CD4-positive, alpha-beta T cell treated with Interleukin-12 subunit alpha and Interleukin-12 subunit beta, for 1 hour (primary cell): ENCODE measurements at places on chromosomes 6 and 20.

DNA sequence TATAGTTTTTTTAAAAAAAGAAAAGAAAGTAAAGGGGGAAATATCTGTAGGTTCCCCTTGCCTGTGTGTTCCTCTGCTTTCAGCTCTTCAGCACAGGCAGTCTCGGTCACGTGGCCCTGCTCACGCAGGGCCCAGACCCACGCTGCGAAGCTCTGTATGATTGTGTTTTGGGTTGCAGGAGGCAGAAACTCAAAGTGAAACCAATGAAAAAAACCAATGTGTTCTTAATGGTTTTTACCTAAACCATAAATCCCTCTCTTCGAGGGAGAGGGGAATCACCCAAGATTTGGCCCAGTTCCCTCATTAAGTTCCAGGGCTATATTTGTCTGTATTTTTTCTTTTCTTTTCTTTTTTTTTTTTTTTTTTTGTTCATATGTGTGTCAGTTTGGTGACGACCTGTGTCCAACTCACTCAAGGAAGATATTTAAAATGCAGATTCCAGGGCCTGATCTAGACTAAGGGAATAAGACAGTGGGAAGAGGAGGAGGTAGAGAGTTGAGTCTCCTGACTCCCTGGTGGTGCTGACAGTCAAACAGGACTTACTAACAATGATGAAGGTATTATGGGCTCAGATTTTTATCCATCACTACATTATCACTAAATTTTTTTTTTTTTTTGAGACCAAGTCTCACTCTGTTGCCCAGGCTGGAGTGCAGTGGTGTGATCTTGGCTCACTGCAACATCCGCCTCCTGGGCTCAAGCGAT is 33.8 kb upstream of the RREB1 start:
- DNase-seq = peak; percentile 56

DNA sequence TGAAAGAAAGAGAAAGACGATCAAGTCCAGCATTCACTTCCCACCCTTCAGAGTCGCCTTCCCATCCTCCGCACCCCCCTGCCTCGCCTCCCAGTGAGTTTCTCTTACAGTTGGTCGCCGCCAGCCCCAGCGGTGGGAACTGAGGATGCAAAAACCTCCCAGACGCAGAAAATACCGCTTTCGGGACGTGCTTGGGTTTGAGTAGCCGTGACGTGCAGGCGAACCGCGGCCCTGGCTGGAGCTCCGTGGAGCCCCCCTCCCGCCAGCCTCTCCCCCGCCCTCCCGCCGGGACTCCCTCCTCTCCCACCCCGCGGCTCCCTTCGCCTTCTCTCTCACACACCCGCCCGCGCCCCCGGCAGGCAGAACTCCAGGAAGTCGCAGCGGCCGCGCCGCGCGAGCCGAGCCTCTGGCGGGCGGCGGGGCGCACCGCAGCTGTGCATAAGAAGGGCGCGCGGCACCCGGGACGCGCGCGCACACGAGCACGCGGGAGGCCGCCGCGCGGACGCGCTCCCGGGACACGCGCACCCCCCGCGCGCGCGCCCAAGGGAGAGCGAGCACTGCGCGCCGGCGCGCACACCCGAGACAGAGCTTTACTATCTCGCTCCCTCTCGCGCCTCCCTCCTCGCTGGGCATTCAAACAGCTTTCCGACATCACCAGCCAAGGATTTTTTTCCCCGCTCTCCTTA is at the start of gene ADGRB3:
Gene ADGRB3, plus strand, starts transcription at position 557 of the 686 bp plus-strand sequence. CDS start 3,394 bp downstream, outside the sequence.
- DNase-seq = peak; percentile 26

GRCh38 chr20:35954907-35955251 is 577 bp upstream of the SCAND1 start:
- DNase-seq = peak; percentile 52

GRCh38 chr6:100538086-100538485 is 73.4 kb upstream of the SIM1 start:
- no peak for DNase-seq

DNA sequence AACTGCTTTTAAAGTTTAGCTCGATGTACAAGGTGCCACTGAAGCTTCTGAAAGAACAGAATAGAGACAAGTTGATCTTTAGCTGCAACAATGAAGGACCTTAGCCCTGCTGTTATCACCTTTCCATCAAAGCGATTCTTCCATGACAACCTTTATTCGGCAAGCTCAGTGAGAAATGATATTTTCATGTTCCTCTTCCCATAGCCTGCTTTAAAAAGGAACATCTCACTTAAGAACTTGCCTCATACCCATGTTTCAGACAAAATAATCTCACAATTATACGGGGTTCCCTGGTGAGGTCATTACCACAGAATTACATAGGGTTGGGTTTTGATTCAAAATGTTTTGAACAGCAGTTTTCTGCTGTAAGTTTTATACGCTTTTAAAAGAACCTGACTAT is 264.2 kb downstream of the THBS2 start:
- DNase-seq = no peak

GRCh38 chr20:15475483-15475882 is 1097.8 kb downstream of the KIF16B start:
- DNase-seq = no peak

DNA sequence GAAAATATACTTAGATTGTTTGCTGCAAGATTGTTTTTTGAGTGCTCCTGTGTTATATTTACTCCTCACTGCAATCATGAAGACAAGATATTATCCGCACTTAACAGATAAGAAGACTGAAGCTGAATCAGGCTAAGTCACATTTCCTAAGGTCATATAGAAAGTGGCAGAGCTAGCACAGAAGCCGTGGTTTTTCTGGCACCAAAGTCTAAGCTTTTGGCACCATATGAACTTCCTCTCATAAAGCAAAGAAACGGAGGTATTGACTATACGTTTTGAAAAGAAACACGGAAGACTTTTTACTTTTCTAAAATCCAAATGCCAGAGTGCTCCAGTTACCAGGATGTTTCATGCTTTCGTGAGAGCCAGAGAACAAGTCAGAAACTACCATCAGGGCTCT is 9.3 kb upstream of the DTD1 start:
- DNase-seq = no peak

DNA sequence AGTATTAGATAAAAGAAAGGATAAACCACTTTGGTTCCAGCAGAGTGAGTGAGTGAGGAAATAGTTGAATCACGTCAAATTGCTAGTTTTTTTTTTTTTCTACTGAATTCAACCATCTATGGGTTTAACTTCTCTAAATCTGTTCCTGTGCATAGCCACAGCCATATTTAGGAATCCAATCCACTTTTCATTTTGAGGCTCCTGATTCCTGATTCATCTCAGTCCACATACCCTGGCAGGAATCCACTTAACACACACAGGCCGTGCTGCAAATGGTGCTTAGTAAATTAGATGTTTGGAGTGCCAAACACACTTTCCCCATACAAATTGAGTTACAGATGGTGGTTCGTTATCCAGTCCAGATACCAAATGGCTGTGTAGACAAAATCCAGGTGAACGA is 220.3 kb downstream of the ALDH8A1 start:
- no peak for DNase-seq

DNA sequence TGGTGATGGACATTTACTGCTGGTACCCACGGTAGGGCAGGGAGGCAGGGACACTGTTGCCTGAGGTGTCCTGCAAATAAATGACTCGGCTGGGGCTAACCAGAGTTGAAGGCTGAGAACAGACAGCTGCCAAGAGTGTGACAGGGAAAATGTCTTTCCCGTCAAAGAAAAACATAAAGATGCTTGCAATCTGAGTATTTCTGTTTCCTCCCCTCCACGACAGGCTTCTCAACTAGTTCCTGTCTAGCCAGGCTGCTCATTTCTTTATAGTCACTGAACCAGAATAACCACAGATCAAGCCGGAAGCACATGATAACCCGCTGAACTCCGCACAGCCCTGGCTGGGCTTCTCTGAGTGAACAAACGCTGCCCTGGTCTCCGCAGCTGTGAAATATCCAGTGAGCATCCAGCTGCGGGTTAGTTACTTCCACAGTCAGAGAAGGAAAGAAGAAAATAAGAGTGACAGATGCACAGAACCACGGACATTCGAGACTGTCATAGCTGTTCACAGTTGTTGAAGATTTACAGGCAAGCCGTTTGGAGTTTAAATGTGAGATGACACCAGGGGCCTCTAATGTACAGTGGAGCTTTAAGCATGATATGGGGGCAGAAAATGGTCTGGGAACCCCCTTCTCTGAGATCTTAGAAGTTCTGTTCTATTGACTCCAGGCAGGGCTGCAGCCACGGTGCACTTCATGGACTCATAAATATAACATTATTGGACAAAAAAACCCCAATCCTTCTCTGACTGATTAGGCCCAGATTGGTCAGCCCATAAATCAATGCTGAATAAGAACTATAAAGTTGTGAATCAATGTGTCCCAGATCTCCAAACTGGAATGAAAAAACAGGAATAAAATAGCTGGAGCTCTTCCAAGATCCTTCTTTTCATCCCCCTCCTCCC is 299.9 kb upstream of the SUPT3H start:
- peak; percentile 58 for DNase-seq

GRCh38 chr20:41181567-41181966 is 44.2 kb downstream of the PLCG1 start:
- DNase-seq = no peak

- no peak for DNase-seq
These were observed 678.6 kb downstream of the MAFB start for GRCh38 chr20:40010483-40010882.

GRCh38 chr6:92363111-92363510 is 1056.2 kb downstream of the EPHA7 start:
- no peak for DNase-seq

DNA sequence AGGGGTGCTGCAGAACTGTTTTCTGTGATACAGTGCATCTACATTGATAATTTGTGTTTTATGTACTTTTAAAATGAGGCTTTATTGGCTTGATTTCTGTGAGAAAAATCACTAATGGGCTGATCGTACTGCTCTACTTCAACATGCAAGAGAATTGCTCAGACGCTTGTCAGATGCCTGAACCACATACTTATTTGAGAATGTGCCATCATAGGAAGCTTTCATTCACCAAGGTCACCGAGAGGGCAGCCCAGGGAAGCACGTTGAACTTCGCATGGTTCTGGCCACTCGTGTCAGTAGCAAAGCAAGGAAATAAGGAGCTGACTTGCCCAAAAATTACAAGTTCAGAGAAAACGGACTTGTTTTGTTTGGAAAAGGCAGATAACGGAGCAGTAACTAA is 168.5 kb upstream of the AKAP12 start:
- no peak for DNase-seq

DNA sequence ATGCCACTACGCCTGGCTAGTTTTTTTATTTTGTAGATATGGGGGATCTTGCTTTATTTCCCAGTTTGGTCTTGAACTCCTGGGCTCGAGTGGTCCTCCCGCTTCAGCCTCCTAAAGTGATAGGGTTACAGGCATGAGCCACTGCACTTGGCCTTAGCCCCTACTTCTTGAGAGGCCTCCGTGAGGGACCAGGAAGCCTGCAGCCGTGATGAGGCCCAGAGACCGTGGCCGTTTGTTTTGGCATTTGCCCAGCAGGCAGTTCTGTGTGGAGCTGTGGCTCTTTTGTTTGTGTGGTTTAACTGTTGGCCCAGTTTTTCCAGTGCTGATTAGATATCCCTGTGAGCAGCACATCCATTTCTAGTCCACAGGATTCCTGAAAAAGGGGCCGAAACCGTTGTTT is 39.8 kb downstream of the SRSF3 start:
- DNase-seq = no peak

- no peak for DNase-seq
These were observed 2.7 kb downstream of the OLIG3 start for GRCh38 chr6:137491478-137491877.

DNA sequence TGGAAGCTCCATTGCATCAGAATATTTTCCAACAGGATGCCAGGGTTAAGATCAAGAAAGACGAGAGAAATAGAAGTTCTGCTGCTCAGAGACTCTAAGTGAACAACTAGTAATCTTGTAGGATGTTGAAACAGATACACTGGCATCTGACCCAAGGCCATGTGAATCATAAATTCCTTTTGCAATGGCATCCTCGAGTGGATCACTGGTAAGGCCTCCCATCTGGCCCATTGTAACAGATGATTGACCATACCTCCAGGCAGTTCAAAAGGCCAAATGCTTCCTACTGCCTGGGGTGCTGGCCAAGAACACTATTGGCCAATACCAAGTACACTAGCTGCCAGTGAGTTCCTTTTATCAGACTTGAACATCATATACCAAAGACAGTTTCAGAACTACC is 9.9 kb upstream of the SLC17A3 start:
- no peak for DNase-seq

DNA sequence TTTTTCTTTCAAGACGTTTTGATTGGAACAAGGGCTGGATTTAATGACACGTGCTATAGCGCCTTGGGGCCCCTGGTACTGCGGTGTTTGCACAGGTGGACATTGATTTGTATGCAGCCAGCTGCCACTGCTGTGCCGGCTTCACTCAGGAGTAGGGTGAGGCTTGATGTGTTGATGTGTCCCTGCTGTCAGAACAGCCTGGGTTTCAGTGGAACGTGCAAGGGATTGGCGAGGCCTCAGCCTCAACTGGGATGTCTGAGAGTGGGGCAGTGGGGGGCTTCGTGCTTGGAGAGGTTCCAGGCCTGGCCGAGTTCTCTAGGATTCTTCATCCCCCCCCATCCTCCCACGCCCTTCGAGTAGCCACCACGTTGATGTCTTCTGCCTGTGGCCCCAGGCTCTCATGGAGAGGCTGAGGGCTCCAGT is 23.0 kb downstream of the PYGB start:
- no peak for DNase-seq

DNA sequence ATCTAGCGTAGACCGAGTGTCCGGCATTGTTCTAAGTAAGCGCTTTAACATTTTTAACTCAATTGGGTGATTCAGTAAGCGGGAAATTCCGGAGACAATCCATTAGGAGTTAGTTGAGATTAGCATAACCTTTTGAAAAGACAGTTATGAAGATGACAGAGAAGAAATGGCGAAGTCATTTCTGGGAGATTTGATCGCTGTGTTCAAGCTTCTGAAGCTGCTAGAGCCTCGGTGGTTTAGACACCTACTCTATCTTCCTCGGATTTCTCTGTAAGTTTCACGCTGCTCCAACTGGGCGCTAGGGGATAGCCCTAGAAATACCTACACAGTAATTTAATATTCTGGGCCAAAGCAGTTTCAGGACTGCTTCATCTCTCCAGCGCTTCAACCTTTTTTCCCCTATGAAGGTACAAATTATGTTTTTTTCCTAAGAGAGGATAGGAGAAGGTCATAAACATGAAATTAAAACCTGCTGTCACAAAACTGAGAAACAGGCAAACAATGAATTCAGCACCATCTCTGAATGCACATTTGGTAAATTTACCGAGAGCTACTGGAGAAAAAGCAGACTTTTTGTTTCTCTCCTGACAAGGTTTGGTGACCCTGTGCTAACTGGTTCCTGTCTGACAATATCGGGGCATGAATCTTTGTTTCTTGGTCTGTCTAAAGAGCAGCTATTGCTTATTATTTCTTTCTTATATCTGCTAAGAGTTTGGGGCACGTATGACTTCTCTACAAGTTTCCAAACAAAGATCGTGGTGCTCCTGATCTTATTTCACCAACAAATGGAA is 22.4 kb downstream of the ZNF311 start:
- peak; percentile 41 for DNase-seq

- no peak for DNase-seq
These were observed 40.2 kb downstream of the TOP1 start for GRCh38 chr20:41068806-41069205.
